ENCODE measurements at places on chromosomes 6 and 20.

GRCh38 chr6:20572940-20573339 is 38.7 kb downstream of the CDKAL1 start:
- no peak for DNase-seq

DNA sequence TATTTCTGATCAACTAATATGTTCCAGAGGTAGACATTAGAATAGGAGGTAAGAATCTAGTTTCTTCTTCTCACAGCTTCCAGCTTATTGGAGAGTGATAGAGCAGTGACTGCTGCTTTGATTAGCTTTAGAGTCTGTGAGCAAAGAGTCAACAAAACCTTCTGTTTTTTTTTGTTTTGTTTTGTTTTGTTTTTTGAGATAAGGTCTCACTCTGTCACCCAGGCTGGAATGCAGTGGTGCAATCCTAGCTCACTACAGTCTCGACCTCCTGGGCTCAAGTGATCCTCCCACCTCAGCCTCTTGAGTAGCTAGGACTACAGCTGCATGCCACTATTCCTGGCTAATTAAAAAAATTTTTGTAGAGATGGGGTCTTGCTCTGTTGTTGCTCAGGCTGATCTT is 39.3 kb downstream of the TSBP1 start:
- no peak for DNase-seq

DNA sequence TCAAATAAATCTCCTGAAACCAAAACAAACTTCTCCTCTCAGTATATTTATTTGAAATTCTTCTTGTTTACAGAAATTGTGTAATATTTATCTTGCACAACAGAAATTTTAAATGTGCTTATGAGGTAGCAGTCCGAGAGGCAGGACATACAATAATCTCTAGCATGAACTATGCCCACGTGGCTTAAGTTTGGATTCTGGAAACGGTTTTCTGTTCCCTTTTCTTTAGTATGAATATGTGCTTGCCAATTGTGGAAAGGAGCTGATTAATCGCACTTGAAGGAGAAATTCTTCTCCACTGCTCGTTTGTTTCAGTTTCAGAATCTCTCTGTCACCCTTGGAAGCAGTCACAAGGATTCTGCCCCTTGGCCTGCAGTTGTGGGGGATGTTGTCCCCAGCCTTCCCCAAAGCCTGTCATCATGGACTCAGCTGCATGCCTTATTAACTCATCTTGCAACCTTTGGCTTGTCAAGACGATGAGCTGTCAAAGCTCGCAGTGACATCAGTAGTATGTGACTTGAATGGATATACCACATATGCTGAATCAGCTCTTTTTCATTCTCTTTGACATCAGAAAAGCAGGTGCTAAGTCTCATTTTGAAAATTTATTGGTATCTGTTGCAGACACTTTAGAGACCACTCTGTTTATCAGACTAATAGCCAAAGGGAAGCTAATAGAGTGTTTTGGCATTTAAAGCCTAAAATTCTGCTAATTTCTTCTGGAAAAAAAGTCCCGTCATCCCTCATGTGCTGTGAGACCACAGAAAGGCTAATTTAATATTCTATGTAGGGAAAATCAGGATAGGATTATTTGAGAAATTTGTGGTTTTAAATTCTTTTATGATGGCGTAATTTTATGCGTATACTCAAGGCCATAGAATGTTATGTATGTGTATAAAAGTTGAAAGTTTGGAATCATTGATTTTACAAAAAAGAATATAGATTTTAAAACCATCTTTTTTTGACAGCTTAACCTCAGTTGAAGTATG is 186.8 kb downstream of the ARID1B start:
- no peak for DNase-seq

DNA sequence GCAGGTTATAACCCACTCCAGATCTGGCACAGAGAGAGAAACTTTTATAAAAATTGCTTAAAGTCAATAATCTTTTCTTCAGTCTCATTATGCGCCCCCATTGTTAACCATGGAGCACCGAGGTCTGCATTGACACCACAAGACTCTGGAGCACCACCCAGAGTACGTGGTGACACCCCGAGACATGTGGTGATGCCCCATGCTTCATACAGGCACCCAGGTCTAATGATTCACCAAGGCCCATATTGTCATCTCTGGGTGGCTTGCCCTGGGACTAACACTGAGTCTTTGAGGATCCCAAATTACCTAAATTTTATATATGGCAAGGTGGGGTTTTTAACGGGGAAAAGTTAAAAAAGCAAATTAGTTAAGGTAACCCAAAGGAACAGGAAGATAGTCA is 31.1 kb downstream of the CD109 start:
- DNase-seq = no peak

DNA sequence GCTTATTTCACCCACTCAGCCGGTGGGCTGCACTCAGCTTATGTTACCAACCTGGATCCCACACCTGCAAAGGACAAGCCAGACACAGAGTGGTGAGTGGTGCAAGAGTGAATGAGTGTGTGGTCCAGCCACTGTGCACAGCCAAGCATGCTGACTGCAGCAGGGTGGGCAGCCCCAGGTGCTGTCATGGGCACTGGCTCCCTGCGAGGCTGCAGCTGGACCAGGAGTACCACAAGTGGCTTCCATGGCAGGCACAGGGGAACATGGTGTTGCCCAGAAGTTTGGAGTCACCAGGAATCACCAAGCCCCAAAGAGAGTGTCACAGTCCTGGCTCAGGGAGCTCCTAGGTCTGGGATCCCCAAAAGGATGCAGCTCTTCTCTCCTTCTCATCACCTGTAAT is 1093.4 kb downstream of the KHDRBS2 start:
- no peak for DNase-seq

GRCh38 chr6:53300656-53301551 is 47.8 kb downstream of the ELOVL5 start:
- no peak for DNase-seq

- DNase-seq = no peak
Measured at GRCh38 chr6:132020138-132020581, 69.0 kb upstream of the CCN2 start.

GRCh38 chr20:6863355-6863754 is 95.9 kb downstream of the BMP2 start:
- no peak for DNase-seq

DNA sequence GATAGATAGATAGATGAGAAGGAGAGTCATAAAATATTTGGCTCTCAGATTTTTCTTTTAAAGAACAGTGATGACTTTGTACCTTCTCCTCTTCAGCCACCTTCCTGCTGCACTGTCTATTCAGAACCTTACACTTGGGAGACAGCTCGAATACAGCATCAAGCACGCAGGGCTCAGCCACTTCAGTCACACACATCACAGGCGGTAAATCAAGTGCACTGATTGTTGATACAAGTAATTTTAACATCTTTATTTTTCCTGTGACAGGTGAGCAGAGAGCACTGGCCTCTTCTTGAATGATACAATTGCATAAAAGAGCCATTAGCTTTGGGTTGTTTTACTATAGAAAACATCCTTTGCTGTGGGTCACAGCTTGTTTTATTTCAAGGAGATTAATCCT is 1118.5 kb upstream of the EYS start:
- no peak for DNase-seq

DNA sequence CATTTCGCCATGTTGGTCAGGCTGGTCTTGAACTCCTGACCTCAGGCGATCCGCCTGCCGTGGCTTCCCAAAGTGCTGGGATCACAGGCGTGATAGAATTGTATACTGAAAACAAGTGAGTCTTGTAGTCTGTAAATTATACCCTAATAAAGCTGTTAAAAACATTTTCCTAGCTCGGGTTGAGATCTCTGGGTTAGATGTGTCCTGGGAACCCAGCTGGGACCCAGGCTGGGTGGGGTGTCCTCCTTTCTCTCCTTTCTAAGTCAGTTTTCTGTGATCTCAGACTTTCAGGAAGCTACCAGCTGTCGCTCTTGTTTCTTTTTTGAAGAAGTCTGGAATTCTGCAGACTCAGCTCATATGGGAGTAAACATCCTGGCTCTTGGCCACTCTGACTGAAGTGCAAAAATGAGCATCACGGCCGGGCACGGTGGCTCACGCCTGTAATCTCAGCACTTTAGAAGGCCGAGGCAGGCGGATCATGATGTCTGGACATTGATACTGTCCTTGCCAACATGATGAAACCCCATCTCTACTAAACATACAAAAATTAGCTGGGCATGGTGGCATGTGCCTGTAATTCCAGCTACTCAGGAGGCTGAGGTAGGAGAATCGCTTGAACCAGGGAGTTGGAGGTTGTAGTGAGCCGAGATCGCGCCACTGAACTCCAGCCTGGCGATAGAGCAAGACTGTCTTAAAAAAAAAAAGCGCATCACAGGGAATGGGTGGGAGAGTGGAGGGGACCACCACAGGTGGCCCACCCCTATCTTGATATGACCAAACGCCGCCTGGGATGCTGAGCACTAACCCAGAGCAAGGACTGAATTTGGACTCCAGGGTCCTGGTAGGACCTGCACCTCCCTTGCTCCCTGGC is 9.9 kb upstream of the PCIF1 start:
- no peak for DNase-seq

- DNase-seq = no peak
Measured at GRCh38 chr6:36700831-36701230, 3.2 kb downstream of the RAB44 start.

DNA sequence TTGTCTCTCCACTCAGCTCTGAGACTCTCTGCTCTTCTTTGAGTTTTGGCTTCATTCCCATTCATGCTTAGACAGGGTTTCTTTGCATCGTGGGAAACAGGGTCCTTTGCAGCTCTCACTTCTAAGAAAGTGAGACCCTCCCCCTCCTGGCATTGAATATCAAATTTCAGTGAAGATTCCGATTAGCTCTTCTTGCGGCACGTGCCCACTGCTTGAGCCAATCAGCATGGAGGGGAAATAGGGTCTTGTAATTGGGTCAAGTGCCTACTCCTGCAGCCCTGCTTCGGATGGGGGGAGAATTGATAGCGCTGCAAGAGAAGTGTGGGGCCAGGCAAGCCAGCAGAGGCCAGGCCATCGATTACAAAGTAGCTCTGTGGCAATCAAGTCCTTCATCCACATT is 69.6 kb downstream of the TFAP2C start:
- DNase-seq = no peak

- DNase-seq = no peak
Measured at GRCh38 chr6:88114838-88115237, 51.3 kb downstream of the CNR1 start.

GRCh38 chr6:56725254-56725653 is 82.6 kb upstream of the DST start:
- no peak for DNase-seq

Measured in activated naive CD4-positive, alpha-beta T cell (primary cell).